Inflammatory macrophage treated with lipopolysaccharide for 4 hours (primary cell): ENCODE measurements at places on chromosomes 16 and 17.

DNA sequence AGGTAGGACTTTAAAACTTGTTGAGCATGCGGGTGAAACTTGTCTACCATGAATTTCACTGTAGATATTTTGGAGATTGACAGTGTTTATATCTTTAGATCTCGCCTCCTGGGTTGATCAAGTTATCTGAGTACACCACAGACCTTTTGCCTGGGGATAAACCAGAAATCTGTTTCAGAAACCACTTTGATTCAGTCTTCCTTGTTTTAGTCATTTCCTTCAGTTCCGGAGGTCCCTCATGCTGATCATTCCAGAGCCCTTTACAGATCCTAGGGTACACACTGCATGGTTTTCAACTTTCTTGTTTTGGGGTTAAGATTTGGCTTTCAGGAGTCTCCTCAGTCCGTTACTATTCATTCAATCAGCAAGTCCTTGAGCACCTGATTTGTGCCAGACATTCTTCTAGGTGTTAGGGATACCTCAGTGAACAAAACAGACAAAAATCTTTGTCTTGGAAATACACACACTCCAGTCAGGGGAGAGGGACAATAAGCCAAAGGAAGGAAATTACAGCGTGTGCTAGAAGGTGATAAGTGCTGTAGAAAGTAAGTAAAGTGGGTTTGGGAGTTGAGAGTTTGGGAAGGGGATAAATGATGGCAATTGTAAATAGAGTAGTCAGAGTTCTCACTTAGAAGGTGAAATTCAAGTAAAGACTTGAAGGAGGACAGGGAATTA is 12.2 kb downstream of the NOD2 start:
- DNase-seq: no peak

DNA sequence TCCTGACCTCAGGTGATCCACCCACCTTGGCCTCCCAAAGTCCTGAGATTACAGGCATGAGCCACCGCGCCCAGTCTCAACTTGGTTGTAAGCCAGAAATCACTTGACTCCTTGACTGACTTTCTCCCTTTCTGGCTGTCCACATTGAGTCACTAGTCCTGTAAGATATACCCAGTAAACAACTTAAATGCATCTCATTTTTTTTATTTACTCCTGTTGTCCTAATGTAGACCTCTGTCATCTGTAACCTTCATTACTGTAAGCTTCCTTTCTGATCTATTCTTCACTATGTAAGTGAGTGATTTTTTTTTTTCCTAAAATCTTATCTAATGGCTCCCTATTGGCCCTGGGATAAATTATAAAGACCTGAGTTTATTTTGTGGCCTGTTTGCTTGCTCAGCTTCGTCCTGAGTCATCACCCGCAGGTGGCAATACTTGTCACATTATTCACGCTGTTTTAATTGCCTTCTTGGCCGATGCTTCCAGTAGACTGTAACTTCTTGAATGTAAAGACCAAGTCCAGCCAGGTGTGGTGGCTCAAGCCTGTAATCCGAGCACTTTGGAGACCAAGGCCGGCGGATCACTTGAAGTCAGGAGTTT is 41.0 kb downstream of the PAFAH1B1 start:
- no peak for DNase-seq

DNA sequence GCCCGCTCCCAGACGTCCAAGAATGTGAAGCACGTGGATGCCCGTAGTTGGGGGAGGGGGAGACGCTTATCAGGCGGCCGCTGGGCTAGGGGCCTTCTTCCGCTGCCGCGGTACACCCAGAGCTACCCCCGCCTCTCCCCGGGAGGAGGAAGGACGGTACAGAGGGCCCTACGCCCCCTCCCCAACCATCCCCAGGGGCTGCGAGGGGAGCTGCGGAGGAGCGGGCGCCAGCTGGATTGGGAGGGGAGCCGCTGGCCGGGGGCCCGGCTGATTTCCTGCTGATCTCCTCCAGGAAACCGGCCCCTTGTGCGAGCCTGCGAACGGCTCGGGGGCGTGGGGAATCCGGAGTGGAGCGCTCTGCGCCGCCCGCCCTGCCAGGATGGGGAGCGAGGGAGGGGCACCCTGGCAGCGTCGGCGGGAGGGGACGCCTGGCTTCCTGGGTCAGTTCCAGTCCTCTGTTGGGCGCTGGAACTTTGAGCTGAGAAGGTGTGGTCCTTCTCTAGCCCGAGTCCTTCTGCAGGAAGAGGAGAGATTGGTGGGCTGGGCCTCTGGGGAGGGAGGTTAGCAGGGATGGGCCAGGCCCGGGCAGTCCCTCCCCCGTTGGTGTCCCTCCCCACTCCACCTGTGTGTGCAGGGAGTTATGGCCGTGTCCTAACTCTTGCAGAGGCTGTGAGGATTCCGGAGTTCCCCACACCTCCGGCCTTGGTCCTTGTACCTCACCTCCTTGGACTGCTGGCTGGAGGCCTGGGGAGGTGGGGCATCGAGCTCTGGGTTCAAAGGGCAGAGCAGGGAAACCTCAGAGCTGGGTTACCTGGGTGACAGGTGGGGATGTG is 19.2 kb downstream of the GJD3 start:
- no peak for DNase-seq

GRCh38 chr17:34253139-34253525 is 2.0 kb upstream of the CCL2 start:
- DNase-seq: no peak

DNA sequence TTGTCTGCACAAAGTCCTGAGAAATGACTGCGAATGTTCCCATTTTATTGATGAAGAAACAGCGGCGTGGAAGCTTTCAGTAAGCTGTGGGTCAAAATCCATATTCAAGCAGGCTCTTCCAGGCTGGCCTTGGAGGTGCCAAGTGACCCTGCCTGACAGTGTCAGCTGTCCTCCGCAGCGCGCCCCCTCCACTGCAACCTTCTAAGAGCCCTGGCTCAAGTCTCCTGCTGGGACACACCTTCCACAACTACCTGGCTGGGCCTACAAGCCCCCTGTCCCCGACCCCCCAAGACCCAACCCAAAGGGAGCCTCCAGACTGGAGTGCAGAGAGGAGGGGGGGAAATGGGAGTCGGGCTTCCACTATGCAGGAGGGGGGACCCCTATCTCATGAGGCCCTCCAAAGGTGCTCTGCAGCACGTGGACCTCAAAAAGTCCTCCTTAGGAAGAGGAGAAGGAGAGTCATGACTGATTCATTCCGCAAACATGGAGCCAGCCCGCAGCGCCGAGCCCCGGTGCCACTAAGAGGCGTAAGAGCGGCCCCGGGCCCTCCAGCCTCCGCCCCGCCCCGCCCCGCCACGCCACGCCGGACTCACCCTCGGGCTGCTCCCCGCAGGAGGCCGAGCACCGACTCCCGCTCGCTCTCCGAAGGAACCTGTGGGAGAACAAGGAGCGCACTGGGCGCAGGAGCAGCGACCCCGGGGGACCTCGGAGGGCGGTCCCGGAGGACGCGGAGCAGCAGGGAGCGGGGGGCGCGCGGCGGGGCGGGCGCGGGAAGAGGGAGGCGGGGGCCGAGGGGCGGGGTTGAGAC is 574 bp downstream of the MPP3 start:
- DNase-seq: peak; percentile 11

DNA sequence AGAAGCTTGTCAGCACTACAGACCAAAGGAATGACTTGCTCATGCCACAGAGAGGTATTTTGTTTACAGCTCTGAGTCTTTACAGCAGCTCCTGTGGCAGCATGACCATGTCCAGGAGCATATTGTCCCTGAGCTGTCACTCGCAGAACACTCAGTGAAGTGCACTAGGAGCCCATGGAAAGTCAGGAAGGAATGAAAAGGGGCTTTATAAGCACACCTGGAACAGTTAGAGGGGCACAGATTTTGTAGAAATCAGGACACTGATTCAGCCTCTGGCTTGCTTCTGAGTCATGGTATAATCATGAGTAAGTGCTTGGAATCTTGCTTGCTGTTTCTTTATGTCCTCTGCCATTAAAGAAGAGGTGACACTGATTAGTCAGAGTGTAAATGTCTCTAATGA is 41.0 kb downstream of the TADA2A start:
- DNase-seq: no peak

DNA sequence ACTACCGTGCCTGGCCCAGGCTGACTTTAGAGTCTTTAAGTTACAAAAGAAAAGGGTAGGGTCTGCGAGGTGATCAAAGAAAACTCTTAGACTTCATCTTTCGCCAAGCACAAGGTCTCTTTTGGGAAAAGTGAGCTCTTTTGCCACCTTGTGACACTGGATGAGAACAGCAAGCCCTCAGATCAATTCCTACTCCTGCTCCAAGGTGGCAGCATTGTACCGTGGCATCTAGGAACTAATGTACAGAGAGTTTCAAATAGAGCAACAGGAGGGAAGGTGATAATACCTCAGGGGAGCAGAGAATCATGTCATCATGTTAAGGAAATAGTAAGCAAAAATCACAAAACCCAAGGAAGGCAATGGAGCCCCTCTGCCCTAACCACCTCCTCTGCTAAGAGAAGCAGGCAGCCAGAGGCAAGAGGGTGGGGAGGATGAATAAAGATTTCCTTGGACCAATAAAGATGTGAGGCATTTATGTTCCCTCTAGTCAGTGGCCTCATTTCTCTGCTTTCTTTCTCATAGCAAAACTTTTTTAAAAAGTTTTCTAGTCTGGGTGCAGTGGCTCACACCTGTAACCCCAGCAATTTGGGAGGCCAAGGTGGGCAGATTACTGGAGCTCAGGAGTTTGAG is 2.1 kb upstream of the C17orf78 start:
- peak; percentile 73 for DNase-seq

- peak; percentile 82 for DNase-seq
Measured at GRCh38 chr17:47279062-47279801, 25.6 kb downstream of the ITGB3 start.
